T-helper 17 cell (primary cell): ENCODE measurements at places on chromosomes 13 and 19. TPM values are rescaled to one million over a fixed set of nuclear protein-coding genes. Genes with fewer than 3 reads are reported as not detected.

- no peak for DNase-seq
- H3K27ac ChIP-seq = no peak overlapping the region
- peaks cover 4% of the 10 kb centered on the region for H3K4me1 ChIP-seq
- peak overlapping the region; percentile 1 for H3K4me3 ChIP-seq
Observed at GRCh38 chr13:105177265-105177900, 1358.1 kb downstream of the EFNB2 start.

DNA sequence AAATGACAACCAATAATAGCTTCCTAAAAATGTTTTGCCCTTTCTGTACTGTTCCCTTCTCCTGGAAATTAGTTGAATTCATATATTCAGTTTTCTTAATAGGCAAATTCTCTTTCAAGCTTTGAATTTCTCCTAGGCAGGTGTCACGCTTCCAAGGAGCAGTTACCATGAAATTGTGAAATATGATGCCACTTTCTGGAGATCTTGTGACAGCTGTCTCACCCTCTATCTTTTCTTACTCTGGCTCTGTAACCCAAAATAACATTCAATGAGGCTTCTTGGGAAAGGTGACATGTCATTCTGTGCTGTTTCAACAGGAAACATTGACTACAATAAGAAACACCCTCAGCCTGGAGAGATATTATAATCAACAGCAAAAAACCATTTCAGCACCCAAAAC lies 80.3 kb upstream of the MRI1 start:
- no peak overlapping the region for H3K4me3 ChIP-seq
- H3K27ac ChIP-seq = no peak overlapping the region
- peaks cover 24% of the 10 kb centered on the region for H3K27me3 ChIP-seq
- H3K4me1 ChIP-seq = peaks cover 3% of the 10 kb centered on the region
- H3K36me3 ChIP-seq = no peaks in the 10 kb centered on the region

GRCh38 chr13:21402586-21403307 lies 56.4 kb downstream of the ZDHHC20 start:
- no peak for DNase-seq
- no peak overlapping the region for H3K4me3 ChIP-seq
- peaks cover 6% of the 10 kb centered on the region for H3K36me3 ChIP-seq
- H3K4me1 ChIP-seq = peaks cover 13% of the 10 kb centered on the region
- peak overlapping the region; percentile 78 for H3K27ac ChIP-seq
- no peaks in the 10 kb centered on the region for H3K27me3 ChIP-seq

GRCh38 chr19:39444598-39445195 lies 685 bp upstream of the SUPT5H start:
- DNase-seq = no peak
- H3K27me3 ChIP-seq = no peaks in the 10 kb centered on the region
- H3K4me1 ChIP-seq = peaks cover 39% of the 10 kb centered on the region
- peak overlapping the region; percentile 100 for H3K27ac ChIP-seq

- H3K36me3 ChIP-seq = peaks cover 2% of the 10 kb centered on the region
- DNase-seq = no peak
- H3K4me3 ChIP-seq = no peak overlapping the region
- H3K27me3 ChIP-seq = no peaks in the 10 kb centered on the region
Observed at GRCh38 chr13:31794452-31794851, 55.1 kb downstream of the RXFP2 start.

- H3K27me3 ChIP-seq = peaks cover under 1% of the 10 kb centered on the region
- H3K4me3 ChIP-seq = no peak overlapping the region
- no peaks in the 10 kb centered on the region for H3K36me3 ChIP-seq
Observed at GRCh38 chr13:44165221-44165888, 208.3 kb upstream of the SERP2 start.

- H3K36me3 ChIP-seq = no peaks in the 10 kb centered on the region
- H3K4me1 ChIP-seq = no peaks in the 10 kb centered on the region
- no peak overlapping the region for H3K27ac ChIP-seq
- no peak overlapping the region for H3K4me3 ChIP-seq
Observed at GRCh38 chr13:59658738-59659330, 504.9 kb downstream of the DIAPH3 start.

DNA sequence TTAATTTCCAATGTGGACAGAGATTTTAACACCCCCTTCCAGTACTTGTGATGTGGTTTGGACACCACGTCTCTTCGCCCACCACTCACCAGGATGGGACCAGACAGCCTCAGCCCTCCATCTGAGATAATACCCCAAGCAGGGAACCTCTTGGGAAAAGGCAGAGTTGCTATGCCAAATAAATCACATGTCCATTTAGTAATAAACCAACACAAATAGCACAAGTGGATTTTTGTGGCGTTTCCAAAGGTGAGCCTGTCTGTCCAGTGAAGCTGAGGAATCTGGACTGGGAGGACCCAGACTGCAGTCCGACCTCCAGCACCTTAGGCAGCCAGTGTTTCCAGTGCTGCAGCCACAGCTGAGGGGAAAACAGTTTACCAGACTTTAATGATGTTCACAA lies 34.1 kb upstream of the GAS6 start:
- H3K27me3 ChIP-seq = peaks cover 35% of the 10 kb centered on the region
- H3K4me3 ChIP-seq = no peak overlapping the region
- H3K4me1 ChIP-seq = no peaks in the 10 kb centered on the region
- DNase-seq = no peak

DNA sequence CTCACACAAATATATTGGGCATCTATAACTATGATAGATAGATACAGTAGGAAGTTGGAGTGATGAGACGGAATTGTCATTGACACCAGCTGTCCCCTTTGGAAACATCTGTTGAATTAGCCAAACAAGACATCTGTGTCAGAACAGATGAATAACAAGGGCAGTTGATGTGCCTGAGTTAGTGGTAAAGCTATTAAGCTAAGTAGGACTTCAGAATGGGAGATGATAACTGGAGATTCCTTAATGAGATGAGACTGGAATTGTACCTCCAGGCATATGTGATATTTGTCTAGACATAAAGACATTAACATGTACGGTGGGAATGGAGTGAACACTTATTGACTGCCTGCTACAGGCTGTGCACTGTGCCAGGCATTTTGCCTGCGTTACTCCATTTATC lies 78.7 kb downstream of the MBNL2 start:
- no peak overlapping the region for H3K27ac ChIP-seq
- peaks cover 14% of the 10 kb centered on the region for H3K4me1 ChIP-seq

- no peak for DNase-seq
- H3K36me3 ChIP-seq = peaks cover 3% of the 10 kb centered on the region
- no peaks in the 10 kb centered on the region for H3K27me3 ChIP-seq
Observed at GRCh38 chr13:23725922-23726321, 155.7 kb downstream of the TNFRSF19 start.

GRCh38 chr19:57949702-57950101 lies 2.2 kb upstream of the ZNF256 start:
- peaks cover 3% of the 10 kb centered on the region for H3K36me3 ChIP-seq
- no peak for DNase-seq
- H3K27ac ChIP-seq = no peak overlapping the region
- no peak overlapping the region for H3K4me3 ChIP-seq
- no peaks in the 10 kb centered on the region for H3K4me1 ChIP-seq

GRCh38 chr19:53308339-53308811 lies 25.2 kb upstream of the ZNF845 start:
- DNase-seq = no peak
- H3K4me1 ChIP-seq = no peaks in the 10 kb centered on the region
- no peaks in the 10 kb centered on the region for H3K36me3 ChIP-seq
- no peak overlapping the region for H3K4me3 ChIP-seq

DNA sequence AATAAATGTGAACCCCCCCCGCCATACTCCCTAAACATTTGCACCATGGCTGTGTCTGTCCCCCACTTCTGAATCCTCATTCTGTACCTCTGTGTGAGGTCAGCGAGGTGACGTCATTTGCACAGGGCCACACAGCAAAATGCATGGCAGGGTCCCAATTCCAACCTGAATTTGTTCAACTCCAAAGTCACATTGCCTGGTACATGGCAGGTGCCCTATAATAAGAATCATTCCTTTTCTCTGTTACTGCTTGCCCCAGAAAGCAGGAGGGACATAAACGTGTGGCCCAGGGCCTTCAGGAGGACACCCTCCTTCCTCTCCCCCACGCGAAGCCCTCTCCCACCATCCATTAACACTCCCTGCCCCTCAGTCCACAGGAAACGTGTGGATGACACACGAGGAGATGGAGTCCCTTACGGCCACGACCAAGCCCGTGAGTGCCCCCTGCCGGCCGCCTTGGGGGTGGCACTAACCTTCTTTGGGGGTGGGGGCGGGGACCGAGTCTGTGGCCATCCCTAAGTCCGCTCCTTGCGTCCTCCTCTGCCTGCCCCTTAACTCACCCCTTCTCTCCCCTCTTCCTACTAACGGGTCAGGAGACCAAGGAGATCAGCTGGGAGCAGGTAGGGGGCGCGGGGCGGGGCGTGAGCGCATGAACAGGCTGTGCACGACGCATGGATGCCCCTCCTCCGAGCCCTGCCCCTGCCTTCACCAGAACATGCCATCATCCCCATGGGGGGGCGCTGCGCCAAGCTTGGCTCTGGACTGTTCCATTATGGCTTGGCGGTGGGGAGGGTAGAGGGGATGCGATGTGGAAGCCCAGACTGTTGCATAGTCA lies 9.4 kb downstream of the HRC start:
- H3K27ac ChIP-seq = no peak overlapping the region
- no peak overlapping the region for H3K4me3 ChIP-seq
- peaks cover 36% of the 10 kb centered on the region for H3K4me1 ChIP-seq
- H3K27me3 ChIP-seq = peaks cover 60% of the 10 kb centered on the region

- no peak overlapping the region for H3K4me3 ChIP-seq
- no peaks in the 10 kb centered on the region for H3K4me1 ChIP-seq
- H3K27ac ChIP-seq = no peak overlapping the region
Observed at GRCh38 chr13:110000534-110001345, 214.4 kb upstream of the IRS2 start.

DNA sequence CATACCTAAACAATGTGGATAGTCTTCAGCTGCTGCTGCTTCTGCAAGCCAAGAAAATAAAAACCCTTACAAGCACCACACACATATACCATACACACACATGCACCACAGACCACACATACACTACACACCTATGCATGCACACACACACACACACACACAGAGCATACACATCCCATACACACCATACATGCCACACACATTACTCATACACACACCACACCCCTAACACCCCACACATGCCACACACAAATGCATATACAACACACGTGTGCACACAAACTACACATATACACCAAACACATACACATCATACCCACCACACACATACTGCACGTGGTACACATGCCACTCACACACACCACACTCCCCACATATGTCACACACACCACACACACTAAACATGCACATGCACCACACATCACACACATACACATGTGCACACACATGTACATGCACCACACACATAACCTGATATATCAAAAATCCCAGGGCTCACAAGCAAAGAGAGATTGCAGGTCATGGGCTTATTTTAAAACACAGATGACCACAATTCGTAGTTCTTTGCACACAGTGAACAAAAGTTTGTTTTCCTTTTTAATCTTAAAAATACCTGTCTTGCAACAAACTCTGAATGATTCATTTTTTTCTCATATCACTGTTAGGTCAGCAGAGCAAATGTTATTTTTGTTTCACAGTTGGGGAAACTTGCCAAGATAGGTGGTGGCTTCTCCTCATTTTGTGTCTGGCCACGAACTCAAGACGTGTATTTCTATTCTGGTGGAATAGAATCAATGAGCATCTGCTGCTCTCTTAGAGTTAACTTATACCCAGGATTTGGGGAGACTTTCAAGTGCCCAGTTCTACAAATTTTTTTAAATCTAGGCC lies 456.6 kb downstream of the FGF9 start:
- no peak overlapping the region for H3K27ac ChIP-seq
- no peak overlapping the region for H3K4me3 ChIP-seq
- peaks cover 2% of the 10 kb centered on the region for H3K36me3 ChIP-seq
- peaks cover 9% of the 10 kb centered on the region for H3K4me1 ChIP-seq

DNA sequence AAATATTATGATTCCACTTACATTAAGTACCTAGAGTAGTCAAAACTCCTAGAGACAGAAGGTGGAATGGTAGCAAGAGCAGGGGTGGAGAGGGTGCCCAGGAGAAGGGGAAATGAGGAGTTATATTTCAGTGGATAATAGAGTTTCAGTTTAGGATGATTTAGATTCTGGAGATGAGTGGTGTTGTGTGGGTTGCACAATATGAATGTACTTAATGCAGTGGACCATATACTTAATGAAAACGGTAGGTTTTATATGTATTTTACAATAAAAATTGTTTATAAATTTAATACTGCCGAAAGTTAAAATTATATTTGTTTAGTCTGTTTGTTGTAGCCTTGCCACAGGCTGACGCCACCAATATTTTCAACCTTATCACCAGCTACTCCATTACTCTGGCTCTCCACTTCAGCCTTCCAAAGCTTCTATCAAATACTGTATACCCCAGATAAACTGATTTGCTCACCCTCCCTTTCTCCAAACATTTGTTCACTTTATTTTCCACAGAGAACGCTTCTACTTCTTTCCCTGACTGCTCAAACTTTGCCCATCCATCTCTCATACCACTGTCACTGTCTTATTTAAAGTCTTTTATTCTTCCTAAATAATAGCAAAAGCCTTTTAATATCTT lies 1.4 kb upstream of the RBM26 start:
- H3K4me3 ChIP-seq = peak overlapping the region; percentile 79
- H3K36me3 ChIP-seq = peaks cover 4% of the 10 kb centered on the region
- no peak for DNase-seq
- H3K27me3 ChIP-seq = no peaks in the 10 kb centered on the region

DNA sequence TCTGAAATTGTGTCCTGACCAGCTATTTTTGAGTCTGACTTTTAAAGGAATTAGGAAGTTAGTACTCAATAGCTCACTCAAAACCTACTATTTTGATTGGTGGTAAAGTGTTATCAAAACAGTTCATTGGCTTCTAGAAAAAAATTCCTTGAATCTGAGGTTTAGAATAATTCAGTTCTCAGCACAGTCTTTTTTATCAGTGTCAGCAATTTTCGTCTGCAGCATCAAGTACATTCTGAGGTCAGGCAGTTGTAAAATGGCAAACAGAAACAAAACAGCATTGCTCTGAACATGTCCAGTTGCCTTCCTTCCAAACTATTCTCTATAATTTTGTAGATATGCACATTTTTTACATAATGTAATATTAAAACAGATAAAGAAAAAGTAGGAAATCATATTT lies 1644.1 kb downstream of the SLITRK5 start:
- no peak overlapping the region for H3K27ac ChIP-seq
- no peak overlapping the region for H3K4me3 ChIP-seq
- no peaks in the 10 kb centered on the region for H3K4me1 ChIP-seq

The CASP14 gene
- total RNA-seq = not detected

The EXOC3L2 gene
- total RNA-seq = not detected

The TIMM44 gene
- total RNA-seq = 89.5 TPM

The CD33 gene
- total RNA-seq = 2.4 TPM

The CBARP gene
- not detected for total RNA-seq

The FCGBP gene
- 10.1 TPM for total RNA-seq

The SYNGR4 gene
- total RNA-seq = not detected

The CPT1C gene
- 1.0 TPM for total RNA-seq

The COLGALT1 gene
- 42.1 TPM for total RNA-seq
